Activated CD4-positive, CD25-positive, alpha-beta regulatory T cell treated with anti-CD3 and anti-CD28 coated beads, Interleukin-2, amount 50 U/mL, for 72 hours (primary cell): ENCODE measurements at places on chromosomes 5 and 9.

GRCh38 chr9:7976856-7977255 is 177.3 kb upstream of the DMAC1 start:
- DNase-seq = no peak

GRCh38 chr9:88746029-88746742 is 211.2 kb downstream of the NXNL2 start:
- no peak for DNase-seq

DNA sequence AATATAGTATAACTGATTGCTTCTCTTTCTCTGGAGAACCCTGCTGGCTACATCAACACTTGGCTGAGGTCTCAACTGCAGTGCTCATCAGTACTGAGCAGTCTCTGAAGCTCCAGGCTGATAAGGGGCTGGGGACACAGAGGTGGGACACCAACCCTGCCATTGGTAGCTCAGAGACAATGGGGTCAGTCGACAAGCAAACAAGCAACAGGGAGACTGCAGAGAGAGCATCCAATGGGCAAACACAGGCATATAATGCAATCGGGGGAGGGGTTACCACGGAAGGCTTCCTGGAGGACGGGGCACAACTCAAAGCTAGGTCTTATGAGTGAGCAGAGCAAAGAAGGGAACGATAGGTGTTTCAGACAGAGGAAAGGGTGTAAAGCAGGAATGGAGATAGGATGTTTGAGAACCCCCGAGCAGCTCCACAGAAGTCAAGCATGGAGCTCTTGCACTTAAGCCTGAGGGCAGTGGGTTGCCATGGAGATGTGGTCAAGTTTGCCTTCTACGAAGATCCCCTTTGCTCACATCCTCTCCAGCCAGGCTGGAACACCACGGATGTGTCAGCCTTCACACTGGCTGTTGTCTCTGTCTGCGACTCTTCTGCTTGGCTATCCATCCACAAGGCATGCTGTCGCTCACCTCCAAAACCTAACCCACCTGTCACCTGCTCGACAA is 21.5 kb upstream of the AKNA start:
- DNase-seq = no peak

DNA sequence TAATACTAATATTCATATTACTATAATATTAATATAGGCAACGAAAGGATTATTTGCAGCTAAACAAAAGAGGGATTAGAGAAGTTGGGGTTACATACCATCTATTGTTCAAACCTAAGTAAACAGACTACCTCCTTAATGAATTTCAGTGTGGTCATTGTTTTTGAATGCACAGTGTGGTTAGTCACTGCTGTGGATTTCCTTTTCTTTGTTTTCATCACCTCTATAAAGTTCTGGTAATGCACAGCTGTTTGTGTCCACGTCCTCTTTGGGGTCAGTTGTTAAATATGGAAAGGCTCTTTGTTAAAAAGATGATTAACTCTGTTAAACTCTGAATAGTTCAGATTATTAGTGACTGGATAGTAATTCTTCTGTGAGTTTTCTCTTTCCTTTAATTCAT is 233.6 kb downstream of the MAST4 start:
- DNase-seq = no peak
